ENCODE measurements at places on chromosomes 4 and X. TPM values are rescaled to one million over a fixed set of nuclear protein-coding genes. Genes with fewer than 3 reads are reported as not detected.

Gene OCRL
- total RNA-seq: 34.3 TPM

Gene ANK2
- total RNA-seq: 1,513 TPM

Gene SMR3B
- total RNA-seq: not detected

Gene SMIM14
- 27.1 TPM for total RNA-seq

Gene STOX2
- 26.7 TPM for total RNA-seq

GRCh38 chrX:103099691-103100090 is 6.7 kb upstream of the NXF3 start:
- DNase-seq: no peak

DNA sequence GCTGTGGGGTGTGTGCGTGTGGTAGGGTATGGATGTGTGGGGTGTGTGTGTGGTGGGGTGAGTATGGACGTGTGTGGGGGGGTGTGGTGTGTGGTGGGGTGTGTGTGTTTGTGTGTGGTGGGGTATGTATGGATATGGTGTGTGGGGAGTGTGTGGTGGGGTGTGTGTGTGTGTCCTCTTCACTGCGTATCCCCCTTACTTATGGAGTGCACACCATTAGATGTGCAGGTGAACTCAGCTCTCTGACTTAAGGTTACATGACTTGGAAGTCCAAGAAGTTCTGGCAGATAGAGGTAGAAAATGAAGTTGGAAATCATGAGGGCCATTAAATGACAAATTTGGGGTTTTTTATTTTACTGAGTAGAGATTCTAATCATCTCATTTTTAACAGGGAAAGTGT is 182.5 kb downstream of the PALLD start:
- no peak for DNase-seq

DNA sequence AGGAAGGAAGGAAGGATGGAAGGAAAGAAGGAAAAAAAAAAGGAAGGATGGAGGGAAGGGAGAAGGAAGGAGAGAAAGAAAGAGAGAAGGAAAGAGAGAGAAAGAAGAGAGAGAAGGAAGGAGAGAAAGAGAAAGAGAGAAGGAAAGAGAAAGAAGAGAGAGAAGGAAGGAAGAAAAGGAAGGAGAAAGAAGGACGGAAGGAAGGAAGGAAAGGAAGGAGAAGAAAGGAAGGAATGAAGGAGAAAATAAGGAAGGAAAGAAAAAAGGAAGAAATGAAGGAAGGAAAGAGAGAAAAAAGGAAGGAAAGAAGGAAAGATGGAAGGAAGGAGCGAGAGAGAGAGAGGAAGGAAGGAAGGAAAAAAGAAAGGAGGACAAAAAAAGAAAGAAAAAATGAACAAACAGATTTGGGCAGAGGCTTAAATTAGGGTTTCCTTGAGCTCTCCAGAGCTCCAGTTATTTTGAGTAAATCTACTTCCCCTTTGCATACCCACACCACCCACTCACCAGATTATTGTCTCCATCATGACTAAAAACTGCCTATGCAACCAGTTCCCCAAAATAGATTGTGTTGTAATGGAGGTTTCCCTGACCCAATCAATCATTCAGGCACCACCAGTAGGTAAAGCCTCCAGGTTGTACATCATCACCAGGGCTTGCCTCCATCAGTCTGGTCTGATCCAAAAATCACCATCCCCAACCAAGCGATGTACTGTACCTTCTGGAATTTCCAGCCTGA is 1722.9 kb upstream of the PCDH10 start:
- no peak for DNase-seq

GRCh38 chr4:39046249-39046648 is 14.0 kb upstream of the TMEM156 start:
- no peak for DNase-seq

DNA sequence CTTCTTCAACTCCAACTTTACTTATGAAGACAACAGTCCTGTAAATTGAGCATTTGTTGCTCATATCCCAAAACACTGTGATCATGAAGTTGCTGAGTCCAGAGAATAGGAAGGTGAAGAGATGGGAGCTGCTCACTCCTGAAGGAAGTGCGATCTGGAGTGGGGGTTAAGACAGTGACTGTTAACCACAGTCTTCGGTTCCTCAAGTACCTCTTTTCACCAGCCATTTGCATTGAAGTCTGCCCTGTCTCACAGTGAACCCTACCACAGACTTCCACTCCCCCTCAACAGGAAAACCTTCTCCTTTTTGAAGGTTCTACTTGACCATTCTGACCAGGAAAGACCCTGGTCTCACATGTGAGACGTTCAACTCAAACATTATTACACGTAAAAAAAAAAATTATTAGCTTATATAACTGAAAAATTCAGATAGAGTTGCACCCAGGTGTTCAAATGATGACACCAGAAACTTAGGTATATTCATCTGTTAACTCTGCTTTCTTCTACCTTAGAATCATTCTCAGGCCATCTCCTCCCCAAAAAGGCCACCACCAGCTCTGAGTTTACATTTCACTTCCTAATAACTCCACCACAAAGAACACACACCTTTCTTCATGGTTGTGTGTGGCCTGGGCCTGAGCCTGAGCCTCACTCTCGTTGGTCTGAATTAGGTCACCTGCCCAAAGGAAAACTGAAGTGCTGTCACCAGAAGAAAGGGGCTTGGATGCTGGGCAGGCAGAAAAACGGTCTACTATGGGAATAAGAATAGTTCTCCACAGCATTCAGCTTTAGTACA is 199.2 kb downstream of the DCTD start:
- no peak for DNase-seq

DNA sequence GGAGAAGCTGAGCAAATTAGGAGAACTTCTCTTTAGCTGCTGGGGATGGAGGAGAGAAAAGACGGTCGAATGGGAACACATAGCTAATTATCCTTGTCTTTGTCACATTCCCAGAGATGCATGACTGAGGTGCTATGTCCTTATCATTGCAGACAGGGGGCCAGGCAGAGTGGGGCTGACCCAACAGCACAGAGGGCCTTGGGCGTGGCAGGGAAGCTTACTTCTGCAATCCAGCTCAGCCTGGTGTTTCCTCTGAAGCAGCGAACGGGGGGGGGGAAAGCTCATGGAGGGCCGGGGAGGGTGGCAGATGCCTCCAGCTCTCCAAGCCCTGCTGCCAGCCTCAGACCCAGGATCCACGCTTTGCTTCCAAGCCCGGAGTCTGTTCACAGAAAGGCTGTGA is 50.8 kb upstream of the HOPX start:
- no peak for DNase-seq
